Stimulated activated CD4-positive, alpha-beta T cell treated with anti-CD3 and anti-CD28 coated beads, Interleukin-15, amount 100 ng/mL, for 24 hours (primary cell): ENCODE measurements at places on chromosomes 5 and 9.
A peak's percentile ranks its signal among the peaks of the same experiment; 100 is the strongest.

DNA sequence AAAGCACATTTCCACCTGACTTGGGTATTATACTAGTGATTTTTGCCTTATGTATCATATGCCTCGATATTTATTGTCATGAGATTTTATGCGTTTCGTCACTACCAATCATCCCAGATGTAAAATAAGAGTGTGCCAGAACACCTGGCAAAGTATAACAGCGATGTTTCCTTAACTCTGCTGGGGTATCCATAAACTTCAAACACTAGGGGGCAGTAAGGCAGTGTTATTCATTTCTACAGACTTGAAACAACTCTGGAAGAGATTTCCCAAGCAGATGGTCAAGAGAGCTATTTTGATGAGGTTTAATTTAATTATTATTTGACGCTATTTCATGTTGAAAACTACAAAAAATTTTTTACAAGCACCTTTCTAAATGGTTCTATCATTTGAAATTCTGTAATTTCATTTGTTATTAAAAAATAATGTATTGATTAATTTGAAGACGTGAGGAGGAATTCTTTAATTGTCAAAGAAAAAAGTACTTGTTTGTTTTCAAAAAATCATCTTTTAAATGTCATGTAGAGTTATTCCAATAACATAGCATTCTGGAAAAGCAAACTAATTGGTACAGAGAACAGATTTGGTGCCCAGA lies 388.5 kb upstream of the CTNND2 start:
- no peak for DNase-seq

DNA sequence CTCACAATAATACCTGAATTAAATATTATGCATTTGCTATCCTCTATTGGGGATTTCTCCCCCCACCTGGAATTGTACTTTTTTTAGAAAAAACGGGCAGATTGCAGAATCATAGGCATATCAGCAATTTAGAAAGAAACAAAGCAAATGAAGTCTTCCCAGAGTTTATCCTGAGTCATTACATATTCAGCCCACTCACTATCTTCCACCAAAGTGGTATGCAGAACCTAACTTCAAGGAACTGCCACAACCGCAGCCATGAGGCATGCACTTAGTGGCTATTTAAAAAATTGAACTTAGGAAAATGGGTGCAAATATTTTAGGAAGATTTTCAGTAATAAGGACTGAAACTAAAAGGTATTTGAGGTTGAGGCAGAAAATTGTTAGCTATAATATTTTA lies 48.6 kb downstream of the UBAP1 start:
- no peak for DNase-seq

- no peak for DNase-seq
Observed at GRCh38 chr9:128911529-128912035, 9.2 kb upstream of the PHYHD1 start.

GRCh38 chr9:36843964-36844363 lies 190.1 kb downstream of the PAX5 start:
- no peak for DNase-seq

DNA sequence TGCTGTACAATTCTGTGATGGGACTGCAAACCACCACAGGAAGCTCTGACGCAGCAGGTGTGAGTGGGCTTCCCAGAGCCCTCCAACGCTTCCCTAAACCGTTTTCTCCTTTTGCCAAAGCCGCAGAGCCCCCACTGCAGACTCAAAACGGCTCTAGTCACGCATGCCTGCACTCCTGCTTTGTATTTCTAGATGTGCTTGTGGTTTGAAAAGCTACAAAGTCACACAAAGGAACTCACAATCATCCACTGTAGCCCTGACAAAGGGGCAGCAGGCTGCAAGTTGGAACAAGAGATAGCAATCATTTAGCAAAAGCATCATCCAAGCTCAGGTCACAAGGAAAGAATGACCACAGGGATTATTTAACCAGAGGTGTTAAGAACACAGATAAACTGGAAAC lies 79.3 kb downstream of the PTPN3 start:
- peak; percentile 14 for DNase-seq

GRCh38 chr5:35212122-35212982 lies 17.9 kb downstream of the PRLR start:
- DNase-seq = no peak

DNA sequence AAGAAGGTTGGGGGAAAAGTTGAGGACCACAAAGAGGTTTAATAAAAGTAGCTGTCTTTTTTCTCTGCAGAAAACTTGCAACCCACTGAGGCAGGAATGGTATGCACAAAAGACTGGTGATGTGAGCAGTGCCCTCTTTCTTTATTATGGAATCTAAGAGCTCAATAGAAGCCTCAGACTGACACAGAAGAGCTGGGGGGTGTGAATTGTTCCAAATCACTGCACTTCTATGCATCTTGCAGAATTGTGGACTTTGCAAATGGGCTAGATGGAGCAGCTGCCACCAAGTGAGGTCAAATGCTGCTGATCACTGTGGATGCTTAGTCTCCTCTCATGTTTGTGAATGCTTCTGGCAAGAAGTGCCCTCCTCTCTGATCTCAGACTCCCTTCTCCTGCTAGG lies 227.1 kb downstream of the ZSWIM6 start:
- no peak for DNase-seq

- DNase-seq = no peak
Observed at GRCh38 chr9:135887021-135887507, 20.3 kb downstream of the CAMSAP1 start.
